ENCODE measurements at places on chromosomes 7 and 10.

GRCh38 chr7:126856691-126857291 lies 395.9 kb downstream of the GRM8 start:
- peak; percentile 27 for DNase-seq

- DNase-seq, result peak; percentile 22
Observed at GRCh38 chr7:91446819-91447218, 182.6 kb downstream of the FZD1 start.

- no peak for DNase-seq
Observed at GRCh38 chr7:98617960-98618418, 904 bp downstream of the NPTX2 start.

GRCh38 chr7:101576998-101577397 lies 52.1 kb downstream of the MYL10 start:
- no peak for DNase-seq

DNA sequence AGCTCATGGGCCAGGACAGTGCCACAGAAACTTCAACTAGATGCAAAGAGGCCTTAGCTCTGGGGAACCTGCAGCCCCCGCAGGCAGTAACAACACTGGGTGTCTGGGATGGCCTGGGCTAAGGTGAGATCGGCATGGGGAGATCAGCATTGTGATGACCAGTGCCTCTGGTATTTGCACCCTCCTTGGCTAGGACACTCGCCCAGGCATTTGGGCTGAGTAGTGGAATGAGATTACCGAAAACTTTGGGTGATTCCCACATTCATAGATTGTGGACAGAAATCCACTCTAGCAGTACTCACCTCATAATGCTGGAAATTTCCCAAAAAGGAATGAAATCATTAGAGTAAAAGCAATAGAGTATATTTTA lies 70.6 kb upstream of the ZMIZ2 start:
- no peak for DNase-seq

All from NB4 (cell line).